ENCODE measurements at places on chromosomes 4 and X.

GRCh38 chrX:2965965-2966364 is 36.8 kb upstream of the ARSD start:
- no peaks in the 10 kb centered on the region for H3K36me3 ChIP-seq
- no peak overlapping the region for H3K27ac ChIP-seq
- no peak overlapping the region for H3K4me3 ChIP-seq
- peaks cover 3% of the 10 kb centered on the region for H3K4me1 ChIP-seq
- DNase-seq = no peak

GRCh38 chr4:162683659-162684370 is 482.9 kb downstream of the NAF1 start:
- H3K36me3 ChIP-seq = no peaks in the 10 kb centered on the region
- H3K4me3 ChIP-seq = no peak overlapping the region
- H3K27ac ChIP-seq = no peak overlapping the region
- DNase-seq = no peak

DNA sequence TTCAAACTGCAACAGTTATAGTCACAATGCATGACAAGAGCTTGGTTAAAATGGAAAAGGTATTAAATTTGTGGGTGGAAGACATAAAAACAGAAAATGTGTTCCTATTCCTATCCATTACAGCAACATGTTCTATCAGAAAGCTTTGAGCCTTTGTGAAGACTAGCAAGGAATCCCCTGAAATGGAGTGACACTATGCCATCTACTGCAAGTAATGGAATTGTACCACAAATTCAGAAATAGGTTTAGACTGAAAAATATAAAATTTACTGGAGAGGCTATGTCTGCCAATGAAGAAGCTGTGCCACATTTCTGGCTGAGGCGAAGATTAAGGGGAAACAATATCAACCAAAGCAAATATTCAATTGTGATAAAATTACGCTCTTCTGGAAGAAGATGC is 247.9 kb downstream of the ADAM29 start:
- H3K4me1 ChIP-seq = no peaks in the 10 kb centered on the region
- no peak overlapping the region for H3K27ac ChIP-seq
- no peaks in the 10 kb centered on the region for H3K27me3 ChIP-seq
- H3K4me3 ChIP-seq = no peak overlapping the region
- H3K36me3 ChIP-seq = no peaks in the 10 kb centered on the region
- DNase-seq = no peak

- H3K36me3 ChIP-seq = no peaks in the 10 kb centered on the region
- no peak for DNase-seq
- H3K27me3 ChIP-seq = no peaks in the 10 kb centered on the region
- no peak overlapping the region for H3K4me3 ChIP-seq
- no peak overlapping the region for H3K27ac ChIP-seq
- H3K4me1 ChIP-seq = peaks cover 6% of the 10 kb centered on the region
These were observed 28.0 kb upstream of the TBL1X start for GRCh38 chrX:9436812-9437211.

- no peaks in the 10 kb centered on the region for H3K4me1 ChIP-seq
- no peak overlapping the region for H3K27ac ChIP-seq
- DNase-seq = no peak
- no peak overlapping the region for H3K4me3 ChIP-seq
- no peaks in the 10 kb centered on the region for H3K27me3 ChIP-seq
- H3K36me3 ChIP-seq = peaks cover 3% of the 10 kb centered on the region
These were observed 72.8 kb downstream of the MANBA start for GRCh38 chr4:102687982-102688433.

GRCh38 chr4:176191974-176192373 is 3.4 kb downstream of the SPATA4 start:
- peaks cover 9% of the 10 kb centered on the region for H3K4me1 ChIP-seq
- H3K4me3 ChIP-seq = no peak overlapping the region
- H3K36me3 ChIP-seq = peaks cover 4% of the 10 kb centered on the region
- H3K27me3 ChIP-seq = peaks cover 26% of the 10 kb centered on the region
- no peak for DNase-seq

DNA sequence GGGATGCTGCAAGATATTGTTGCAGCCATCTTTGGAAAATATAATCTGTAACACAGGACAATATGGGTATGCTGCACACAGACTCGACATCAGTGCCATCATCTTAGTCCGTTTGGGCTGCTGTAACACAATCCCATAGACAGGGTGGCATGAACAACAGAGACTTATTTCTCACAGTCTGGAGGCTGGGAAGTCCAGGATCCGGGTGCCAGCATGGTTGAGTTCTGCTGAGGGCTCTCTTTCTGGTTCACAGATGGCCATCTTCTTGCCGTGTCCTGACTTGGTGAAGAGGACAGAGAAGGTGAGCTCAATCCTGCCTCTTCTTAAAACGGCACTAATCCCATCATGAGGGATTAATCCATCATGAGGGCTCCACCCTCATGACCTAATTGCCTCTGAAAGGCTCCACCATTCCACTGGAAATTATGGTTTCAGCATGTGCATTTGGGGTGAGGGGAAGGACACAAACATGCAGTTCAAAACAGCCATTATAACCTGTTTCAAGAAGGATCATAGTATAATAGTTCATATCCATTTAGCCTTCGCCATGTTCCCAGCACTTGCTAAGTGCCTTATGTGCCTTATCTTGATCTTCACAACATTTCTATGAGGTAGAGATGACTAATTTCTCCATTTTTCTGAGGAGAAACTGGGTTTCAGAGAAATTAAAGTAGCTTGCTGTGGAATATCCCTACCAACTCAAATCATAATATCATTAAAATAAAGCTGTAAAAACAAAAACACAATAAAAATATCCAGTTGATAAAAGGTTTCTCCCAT is 27.9 kb upstream of the SPP1 start:
- peaks cover 11% of the 10 kb centered on the region for H3K27me3 ChIP-seq
- H3K4me3 ChIP-seq = no peak overlapping the region
- H3K4me1 ChIP-seq = no peaks in the 10 kb centered on the region
- DNase-seq = no peak

DNA sequence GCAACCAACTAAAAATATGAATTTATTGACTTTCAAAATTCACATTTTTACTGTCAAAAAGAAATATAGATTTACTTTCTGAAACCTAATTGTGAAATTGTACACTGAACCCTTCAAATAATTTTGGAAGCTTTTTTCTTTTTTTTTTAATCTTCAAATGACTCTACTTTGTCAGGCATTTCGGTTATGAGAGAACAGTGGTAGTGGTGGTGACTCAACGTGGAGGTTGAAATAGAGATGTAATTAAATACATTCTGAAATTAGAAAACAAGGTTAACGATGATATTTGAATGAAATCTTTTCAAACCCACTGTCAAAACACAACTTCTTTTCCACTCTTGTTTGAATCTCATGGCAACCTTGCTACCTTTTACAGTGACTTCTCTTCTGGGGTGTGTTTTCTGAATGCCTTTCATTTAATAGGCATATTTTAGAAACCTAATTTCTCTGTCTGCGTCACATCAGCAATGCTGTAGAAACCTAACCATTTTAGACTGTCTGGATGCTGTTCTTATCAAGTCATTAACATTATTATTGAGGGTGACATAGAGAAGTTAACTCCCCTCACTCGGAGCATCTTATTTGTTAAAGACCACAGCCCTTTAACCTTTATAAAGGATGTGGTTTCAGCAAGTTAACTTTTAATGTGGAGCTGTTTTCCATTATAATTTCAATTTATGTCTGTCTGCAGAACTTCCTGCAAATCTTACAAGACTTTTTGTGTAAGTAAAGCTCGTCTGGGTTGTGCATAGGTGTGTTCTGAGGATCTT is 136.8 kb downstream of the PCDH7 start:
- no peak overlapping the region for H3K27ac ChIP-seq
- H3K36me3 ChIP-seq = no peaks in the 10 kb centered on the region
- no peak overlapping the region for H3K4me3 ChIP-seq
- DNase-seq = no peak

- H3K27ac ChIP-seq = no peak overlapping the region
- H3K36me3 ChIP-seq = no peaks in the 10 kb centered on the region
- no peaks in the 10 kb centered on the region for H3K27me3 ChIP-seq
- H3K4me1 ChIP-seq = no peaks in the 10 kb centered on the region
These were observed 323.2 kb upstream of the PCDH7 start for GRCh38 chr4:30396772-30397475.

- DNase-seq = no peak
- no peak overlapping the region for H3K4me3 ChIP-seq
- no peaks in the 10 kb centered on the region for H3K36me3 ChIP-seq
- H3K4me1 ChIP-seq = no peaks in the 10 kb centered on the region
These were observed 56.7 kb upstream of the ADGRL3 start for GRCh38 chr4:61143461-61143860.

GRCh38 chr4:26342328-26343037 is 21.7 kb downstream of the RBPJ start:
- no peak overlapping the region for H3K4me3 ChIP-seq
- H3K36me3 ChIP-seq = peaks cover 2% of the 10 kb centered on the region
- DNase-seq = no peak
- H3K4me1 ChIP-seq = peaks cover 23% of the 10 kb centered on the region
- H3K27me3 ChIP-seq = no peaks in the 10 kb centered on the region
- H3K27ac ChIP-seq = no peak overlapping the region

GRCh38 chr4:16705341-16705740 is 193.1 kb downstream of the LDB2 start:
- DNase-seq = no peak
- no peaks in the 10 kb centered on the region for H3K36me3 ChIP-seq
- no peak overlapping the region for H3K27ac ChIP-seq
- H3K4me3 ChIP-seq = no peak overlapping the region
- H3K4me1 ChIP-seq = no peaks in the 10 kb centered on the region

GRCh38 chrX:130909469-130910136 is 6.6 kb upstream of the ENOX2 start:
- DNase-seq = no peak
- H3K4me1 ChIP-seq = peaks cover 2% of the 10 kb centered on the region
- no peak overlapping the region for H3K27ac ChIP-seq

- H3K27ac ChIP-seq = no peak overlapping the region
- H3K27me3 ChIP-seq = peaks cover 6% of the 10 kb centered on the region
- no peak for DNase-seq
- H3K4me3 ChIP-seq = no peak overlapping the region
These were observed 32.2 kb upstream of the CCKAR start for GRCh38 chr4:26522478-26522877.

- no peak for DNase-seq
- H3K4me1 ChIP-seq = peaks cover 28% of the 10 kb centered on the region
- H3K36me3 ChIP-seq = peaks cover 8% of the 10 kb centered on the region
- H3K4me3 ChIP-seq = no peak overlapping the region
- H3K27me3 ChIP-seq = no peaks in the 10 kb centered on the region
- H3K27ac ChIP-seq = no peak overlapping the region
These were observed 138.6 kb downstream of the SPRY1 start for GRCh38 chr4:123535037-123535748.

DNA sequence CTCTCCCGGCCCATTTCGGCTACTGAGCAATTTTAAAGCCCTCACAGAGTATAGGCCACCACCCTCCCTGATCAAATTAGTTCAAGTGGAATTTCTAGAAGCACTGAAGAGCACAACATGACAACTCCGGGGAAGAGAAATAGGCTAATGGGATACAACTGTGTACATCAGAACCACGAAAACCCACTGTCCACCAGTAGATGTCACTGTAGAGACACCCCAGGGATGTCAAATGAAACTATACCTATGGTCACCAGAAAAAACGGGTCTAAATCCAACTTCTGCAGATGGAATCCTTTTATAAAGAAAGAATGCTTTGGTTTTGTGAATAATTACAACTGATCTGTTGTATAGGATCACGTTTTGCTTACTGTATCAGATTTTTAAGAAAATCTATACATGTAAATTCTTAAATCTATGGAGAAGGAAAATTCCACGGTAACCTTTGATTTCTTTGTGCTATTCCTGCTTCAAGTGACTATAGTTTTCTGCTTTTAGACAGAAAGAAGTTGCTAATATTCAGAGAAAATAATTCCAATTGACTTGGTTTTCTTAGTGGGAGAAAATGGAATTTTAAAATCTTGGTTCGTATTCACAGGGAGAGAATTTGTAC is 29.5 kb upstream of the MAP3K15 start:
- no peak overlapping the region for H3K27ac ChIP-seq
- peaks cover 54% of the 10 kb centered on the region for H3K36me3 ChIP-seq
- H3K4me3 ChIP-seq = no peak overlapping the region
- peaks cover 18% of the 10 kb centered on the region for H3K4me1 ChIP-seq
- no peaks in the 10 kb centered on the region for H3K27me3 ChIP-seq

All from activated CD8-positive, alpha-beta T cell treated with anti-CD3 and anti-CD28 coated beads, Interleukin-2, amount 10 ng/mL, durations not matched to agents 7 days and 5 days (primary cell).